ENCODE measurements at places on chromosomes 6 and 20.

DNA sequence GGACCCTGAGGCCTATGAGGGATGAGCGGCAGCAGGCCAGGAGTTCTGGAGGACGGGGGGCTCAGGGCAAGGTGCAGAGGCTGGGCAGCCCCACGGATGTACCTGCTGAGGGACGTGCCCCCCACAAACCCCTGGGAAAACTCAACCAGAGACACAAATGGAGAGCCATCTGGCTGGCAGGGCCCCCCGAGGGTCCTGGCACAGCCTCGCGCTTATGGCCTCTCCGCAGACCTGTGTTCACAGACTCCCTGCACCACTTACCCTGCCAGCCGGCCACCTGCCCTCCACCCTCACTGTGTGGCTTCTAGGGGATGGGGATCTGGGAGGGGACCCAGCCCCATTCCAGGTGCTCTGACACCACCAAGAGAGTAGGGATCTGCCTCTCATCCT is 3.4 kb upstream of the ZBTB46 start:
- no peak for DNase-seq

- DNase-seq: no peak
Measured at GRCh38 chr6:24357336-24358218, at the start of gene DCDC2. Gene DCDC2 (minus strand): TSS chr6:24358059. CDS start chr6:24357750, 309 bp downstream.

DNA sequence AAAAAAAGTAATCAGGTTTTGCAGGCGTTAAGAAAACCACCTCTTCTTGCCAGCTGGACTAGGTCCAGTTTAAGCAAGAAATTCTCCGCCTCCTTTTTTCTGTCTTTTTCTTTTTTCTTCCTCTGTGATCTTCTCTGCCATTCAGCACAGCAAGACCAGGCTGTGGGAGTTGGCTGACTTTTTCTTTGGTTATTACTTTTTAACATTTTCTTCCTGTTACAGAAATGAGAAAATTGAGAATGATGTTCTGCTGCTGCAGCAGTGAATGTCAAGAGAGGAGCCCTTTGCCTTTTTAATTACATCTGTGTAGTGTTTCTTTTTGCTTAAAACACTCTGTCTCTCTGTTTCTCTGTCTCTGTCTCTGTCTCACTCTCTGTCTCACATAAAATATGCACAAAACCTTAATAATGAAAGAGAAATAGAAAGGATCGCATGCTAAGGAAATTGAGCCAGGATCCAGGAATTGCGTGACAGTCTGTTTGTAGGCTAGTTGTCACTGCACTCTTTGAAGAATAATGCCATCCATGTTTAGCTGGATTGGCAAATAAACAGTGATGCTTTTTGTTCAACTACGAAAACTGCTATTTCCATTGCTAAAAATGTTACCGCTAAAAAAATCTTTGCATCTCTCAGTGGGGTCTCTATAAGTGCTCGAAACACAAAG is 103.2 kb upstream of the SUPT3H start:
- DNase-seq: no peak

DNA sequence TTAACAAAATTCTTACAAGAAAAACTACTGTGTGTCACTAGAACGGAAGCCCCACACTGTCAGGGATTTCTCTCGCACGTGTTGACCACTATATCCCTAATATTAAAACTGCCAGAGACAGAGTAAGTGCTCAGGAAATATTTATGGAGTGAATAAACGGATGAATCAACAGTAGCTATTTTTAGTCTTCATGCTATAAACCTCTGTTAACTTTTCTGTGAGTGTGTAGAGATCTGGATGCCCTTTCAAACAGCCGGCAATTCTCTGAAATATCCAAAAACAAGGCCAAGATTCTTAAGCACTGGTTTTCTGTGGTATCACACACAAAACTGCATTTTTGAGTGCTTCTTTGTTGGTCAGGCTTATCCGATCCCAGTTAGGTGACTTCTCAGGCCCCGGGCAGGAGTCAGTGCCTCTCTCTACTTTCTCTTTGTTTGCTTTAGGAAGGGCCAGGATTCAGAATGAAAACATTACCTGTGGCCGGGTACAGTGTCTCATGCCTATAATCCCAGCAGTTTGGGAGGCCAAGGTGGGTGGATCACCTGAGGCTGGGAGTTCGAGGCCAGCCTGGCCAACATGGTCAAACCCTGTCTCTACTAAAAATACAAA is 15.7 kb downstream of the ATP9A start:
- peak; percentile 61 for DNase-seq

- DNase-seq: no peak
Measured at GRCh38 chr6:163527291-163527690, 112.8 kb downstream of the QKI start.

Measured in HS-27A (cell line).